ENCODE measurements at places on chromosomes 2 and 18.

GRCh38 chr2:151350579-151351195 is 6.7 kb upstream of the TNFAIP6 start:
- DNase-seq, result no peak

GRCh38 chr2:170180031-170180566 is 2.2 kb downstream of the MYO3B start:
- peak; percentile 25 for DNase-seq

DNA sequence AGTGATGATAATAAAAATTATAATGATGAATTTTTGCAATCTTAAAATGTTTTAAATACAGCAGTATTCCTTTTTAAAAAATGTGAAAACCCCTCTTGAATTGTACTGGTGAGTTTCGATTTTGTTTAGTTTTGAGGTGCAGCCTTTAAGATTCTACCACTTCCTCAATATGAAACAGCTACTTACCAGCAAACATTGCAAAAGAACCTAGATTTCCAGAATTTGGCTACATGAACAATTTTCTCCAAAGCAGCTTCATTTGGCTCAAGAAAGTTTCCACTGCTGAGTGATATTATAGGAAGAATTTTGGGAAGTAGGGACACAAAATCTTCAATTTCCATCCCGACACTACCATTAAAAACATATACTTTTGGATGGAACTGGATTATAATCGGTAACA is 12.0 kb downstream of the TCF4 start:
- DNase-seq, result no peak

GRCh38 chr2:3637311-3637675 is 20.7 kb upstream of the ALLC start:
- no peak for DNase-seq

DNA sequence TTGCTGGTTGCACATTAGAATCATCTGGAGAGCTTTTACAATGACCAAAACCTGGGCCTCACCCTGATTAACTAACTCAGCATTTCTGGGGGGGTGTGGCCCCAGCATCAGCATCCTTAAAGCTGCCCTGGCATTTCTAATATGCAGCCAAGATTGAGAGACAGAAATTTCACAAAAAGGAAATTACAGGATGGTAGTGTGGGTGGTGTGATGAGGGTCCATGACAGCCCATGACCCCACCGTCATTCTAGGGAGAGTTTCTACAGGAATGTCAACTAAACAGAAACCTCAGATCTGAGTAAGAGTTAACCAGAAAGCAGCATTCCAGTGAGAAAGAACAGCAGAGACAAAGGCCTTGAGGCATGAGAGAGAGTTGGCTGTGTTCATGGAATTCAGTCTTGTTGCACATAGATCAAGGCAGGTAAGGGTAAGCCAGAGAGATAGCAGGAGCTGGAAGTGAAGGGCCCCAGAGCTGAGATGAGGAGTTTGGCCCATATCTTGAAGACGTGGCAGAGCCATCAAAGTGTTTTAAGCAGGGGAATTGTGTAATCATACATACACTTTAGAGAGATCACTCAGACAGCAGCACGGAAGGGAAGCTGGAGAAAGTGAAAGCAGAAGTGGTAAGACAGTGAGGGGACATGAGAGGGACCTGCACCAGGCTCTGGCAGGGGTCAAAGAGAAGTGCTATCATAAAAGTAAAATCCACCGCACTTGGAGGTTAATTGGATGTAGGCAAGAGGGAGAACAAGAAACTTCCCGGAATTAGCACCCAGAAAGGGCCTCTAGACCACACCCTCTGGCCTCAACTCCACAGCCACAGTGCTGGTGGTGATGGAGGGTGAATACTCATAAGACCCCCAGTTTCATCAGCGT is 7.8 kb upstream of the TRABD2A start:
- peak; percentile 78 for DNase-seq

DNA sequence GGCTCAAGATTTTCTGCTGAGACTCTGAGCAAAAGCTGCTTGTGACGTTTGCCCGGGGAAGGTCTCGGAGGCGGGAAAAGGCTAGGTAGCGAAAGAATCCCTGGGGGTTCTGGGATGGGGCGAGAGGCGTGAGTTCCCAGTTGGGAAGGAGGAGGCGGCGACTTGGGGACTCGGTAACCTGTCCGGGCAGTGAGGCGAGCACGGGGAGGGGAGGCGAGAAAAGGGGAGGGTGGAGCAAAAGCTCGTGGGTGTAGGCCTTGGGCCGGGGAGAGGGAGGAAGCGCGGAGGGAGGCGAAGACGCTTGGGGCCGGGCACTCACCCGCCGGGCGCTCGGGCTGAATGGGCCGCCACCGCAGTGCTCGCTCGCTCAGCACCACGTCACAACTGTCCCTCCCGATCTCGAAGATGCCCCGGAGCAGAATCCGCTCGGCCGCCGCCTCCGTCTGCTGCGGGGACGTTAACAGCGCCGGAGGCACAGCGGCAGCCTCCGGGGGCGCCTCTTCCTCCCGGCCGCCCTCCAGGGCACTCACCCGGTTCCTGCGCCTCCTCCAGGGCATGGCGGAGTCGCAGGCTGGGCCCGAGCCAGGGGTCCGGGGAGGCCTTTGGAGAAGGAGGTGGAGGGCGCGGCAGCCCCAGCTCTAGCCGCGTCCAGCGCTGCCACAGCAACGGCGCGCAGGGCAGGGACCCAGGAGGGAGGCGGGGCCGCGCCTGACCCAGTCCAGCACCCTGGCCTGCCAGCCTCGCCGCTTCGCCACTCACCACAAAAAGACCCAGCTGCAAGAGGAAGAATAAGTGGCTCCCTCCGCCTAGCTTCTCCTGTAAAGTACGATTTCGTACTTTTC is at the start of gene CERKL:
CERKL (minus strand) TSS at position 656 of the 842 bp plus-strand sequence; CDS start at position 557, 99 bp downstream.
- DNase-seq, result peak; percentile 40

- peak; percentile 19 for DNase-seq
These were observed 31.1 kb upstream of the EPG5 start for GRCh38 chr18:45998244-45998643.

- DNase-seq, result no peak
These were observed 460.0 kb downstream of the IRS1 start for GRCh38 chr2:226339616-226340015.

DNA sequence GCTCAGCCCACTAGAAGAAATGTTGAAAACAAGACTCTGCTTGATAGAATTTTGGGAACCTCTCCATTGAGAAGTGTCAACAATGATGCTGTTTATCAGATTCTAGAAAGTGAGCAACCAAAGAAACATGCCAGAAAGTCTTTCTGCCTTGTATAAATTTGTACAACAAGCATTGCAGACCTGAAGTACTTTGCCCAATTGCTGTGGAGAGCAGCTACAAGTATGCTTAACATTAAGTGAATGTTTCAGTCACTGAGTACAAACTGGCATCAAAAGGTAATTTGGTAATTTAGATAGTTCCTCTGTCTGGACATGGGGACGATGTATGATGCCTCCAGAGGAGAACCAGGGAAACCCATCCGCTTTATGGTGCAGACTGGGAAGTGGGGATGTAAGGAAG is 33.4 kb upstream of the SKA1 start:
- DNase-seq, result no peak

- DNase-seq, result no peak
These were observed 35.3 kb upstream of the CAVIN2 start for GRCh38 chr2:191881982-191882816.

DNA sequence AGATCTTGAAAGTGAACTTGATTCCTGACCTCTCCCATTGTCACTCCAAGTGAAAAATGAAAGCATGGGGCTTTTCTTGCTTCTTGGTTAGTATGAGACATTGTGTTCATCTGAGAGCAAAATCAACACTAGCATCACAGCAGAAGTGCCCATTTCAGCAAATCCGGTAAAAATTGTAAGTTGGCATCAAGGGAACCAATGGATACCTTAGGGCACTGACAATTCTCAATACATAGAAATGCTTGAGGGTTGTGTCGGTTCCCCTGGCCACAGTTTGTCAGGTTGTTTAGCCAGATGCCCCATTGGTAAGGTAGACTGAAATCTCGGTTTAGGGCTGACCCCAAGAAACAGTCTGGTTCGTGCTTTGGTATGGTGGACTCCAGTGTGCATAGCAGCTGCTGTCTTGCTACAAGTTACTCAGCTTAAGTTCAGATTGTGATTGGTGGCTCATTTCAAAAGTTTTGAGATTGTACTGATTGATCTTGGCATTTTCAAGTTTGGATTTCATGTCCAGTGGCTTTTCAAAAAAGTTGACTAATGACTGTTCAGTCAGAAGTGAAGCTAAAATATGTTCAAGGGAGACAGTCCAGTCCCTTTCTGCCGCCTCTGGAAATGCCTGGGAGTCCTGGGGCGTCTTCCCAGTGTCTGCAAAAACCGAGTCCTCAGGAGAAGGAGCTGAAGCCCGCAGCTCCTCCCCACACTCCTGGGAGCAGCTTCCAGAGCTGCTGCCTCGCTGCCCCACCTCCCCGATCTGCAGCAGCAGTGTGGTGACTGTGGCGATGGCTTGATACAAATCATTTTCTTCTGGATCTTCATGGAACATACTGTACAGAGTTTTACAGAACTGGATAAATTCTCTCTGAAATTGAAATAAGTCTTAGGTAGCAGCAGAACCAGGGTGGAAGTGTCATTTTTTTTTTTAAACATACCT is 5.6 kb downstream of the RPL31 start:
- peak; percentile 33 for DNase-seq

DNA sequence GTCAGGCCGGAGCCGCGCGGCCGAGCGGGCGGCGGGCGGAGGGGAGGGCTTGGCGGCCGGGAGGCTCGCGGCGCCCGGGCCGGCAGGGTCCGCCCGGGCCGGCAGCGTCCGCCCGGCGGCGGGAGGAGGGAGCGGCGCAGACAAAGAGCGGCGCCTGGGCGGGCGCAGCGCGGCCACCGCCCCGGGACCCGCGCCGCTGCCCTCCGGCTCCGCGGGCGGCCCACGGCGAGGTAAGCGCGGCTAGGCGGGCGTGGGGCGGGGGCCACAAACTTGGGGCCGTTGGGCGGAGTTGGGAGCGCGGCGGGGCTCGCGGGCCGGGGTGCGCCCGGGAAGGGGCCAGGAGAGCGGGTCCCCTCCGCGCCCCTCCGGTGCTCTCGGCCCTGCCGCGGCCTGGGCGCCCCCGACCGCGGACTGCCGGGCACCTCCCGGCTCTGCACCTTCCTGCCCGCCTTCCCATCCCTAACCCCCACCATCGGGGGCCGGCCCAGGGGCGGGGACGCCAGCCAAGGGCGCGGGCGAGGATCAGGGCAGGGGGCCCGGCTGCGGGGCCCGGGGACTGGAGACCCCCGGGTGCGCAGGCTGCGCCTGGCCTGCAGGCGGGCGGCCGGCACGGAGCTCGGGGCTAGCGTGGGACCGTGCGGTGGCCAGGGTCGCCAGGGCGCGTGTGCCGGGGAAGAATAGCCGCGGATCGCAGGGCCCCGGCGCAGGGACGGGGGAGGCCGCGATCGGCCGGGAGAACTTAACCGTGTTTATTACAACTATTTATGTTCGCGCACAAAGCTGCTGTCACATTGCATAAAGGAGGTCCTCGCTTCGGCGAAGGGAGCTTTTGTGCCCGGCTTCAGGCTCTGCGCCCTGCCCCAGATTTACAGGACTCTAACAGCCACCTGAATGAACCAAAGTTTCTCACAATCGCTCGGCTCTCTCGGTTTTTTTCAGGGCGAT is at the start of gene NCK2:
NCK2 (plus strand) TSS at position 4 of the 945 bp plus-strand sequence. CDS start 110,152 bp downstream, outside the sequence.
- no peak for DNase-seq

DNA sequence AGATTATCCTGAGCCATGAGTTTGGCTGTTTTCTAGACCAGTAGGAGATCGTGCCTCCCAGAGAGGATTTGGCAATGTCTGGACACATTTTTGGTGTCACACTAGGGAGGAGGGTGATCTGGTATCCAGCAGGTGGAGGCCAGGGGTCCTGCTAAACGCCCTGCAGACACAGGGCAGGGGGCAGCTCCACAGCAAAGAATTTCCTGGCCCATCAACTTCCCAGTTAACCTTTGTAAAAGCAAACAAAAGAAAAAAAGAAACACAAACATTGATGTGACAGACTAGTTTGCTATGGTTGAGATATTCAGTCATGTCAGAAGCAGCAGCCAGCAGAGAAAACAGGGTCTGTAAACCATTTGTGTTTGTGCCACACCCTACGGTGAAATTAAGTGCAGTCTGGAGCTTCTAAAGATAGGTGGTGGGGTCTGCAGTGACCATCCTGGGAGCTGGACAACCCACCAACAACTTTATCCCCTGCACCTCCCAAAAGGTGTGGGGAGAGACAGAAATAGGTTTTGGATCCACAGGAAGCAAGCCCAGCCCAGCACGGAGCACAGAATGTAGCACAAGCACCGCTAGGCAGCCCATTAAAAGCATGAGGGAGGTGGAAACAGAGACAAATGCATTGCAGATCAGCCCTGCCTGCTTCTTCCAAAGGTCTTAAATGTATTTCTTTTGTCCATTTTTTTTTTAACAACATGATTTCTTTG is 232.5 kb downstream of the MYT1L start:
- DNase-seq, result no peak

GRCh38 chr2:37816036-37816435 is 109.1 kb upstream of the RMDN2 start:
- DNase-seq, result no peak

- DNase-seq, result peak; percentile 21
These were observed 621 bp downstream of the TXNL1 start for GRCh38 chr18:56637711-56638231.

GRCh38 chr2:20150806-20151571 is 73.9 kb downstream of the SDC1 start:
- no peak for DNase-seq

- DNase-seq, result no peak
These were observed 24.9 kb downstream of the HADHB start for GRCh38 chr2:26269571-26270158.

GRCh38 chr2:227871375-227871791 is at the start of gene DAW1:
TSS of gene DAW1 (plus strand) at chr2:227871631. CDS start at chr2:227871690, 59 bp downstream.
- peak; percentile 62 for DNase-seq

DNA sequence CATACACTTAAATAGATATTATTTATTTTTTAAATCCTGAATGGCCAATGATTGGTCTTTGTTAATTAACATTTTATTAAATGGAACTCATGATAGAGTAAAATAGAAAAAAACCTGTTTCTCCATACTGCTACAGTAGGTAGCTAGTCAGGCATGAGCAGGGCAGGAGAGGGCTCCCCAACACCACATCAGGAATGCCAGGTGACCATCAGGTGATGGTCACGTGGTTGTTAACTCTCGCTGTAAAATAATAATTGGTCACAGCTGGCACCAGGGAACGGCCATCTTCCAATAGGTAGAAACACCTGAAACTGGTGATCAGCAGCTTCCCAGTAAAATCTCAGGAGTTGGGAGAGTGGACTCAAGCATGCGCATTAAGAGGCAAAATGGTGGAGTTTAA is 172.2 kb downstream of the MEIS1 start:
- no peak for DNase-seq

GRCh38 chr2:191715471-191715870 is 37.5 kb downstream of the NABP1 start:
- no peak for DNase-seq

DNA sequence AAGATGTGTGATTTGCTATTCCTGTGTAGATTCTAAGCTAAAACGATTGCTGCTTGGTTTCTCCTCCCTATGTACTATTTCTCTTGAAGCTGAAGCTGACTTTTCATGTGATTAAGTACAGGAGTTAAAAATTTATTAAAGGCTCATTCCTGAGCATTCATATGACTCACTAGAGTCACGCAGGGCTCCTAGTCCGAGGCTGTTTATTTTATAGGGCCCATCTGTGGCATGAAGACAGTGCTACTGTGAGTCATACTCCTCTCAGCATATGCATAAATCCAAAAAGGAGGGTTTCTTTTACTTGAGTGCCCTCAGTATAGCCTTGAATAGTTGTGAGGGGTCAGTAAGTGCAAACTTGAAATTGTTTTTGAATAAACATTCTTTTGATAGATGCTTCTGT is 378.8 kb downstream of the PTPRM start:
- no peak for DNase-seq

Measured in activated CD4-positive, alpha-beta T cell treated with anti-CD3 and anti-CD28 coated beads, Interleukin-2, Interleukin-6, amounts not matched to agents 100 ng/mL and 50 ng/mL, durations not matched to agents 16 hours and 8 hours (primary cell).